Activated CD8-positive, alpha-beta T cell treated with anti-CD3 and anti-CD28 coated beads, Interleukin-2, amount 10 ng/mL, durations not matched to agents 7 days and 5 days (primary cell): ENCODE measurements at places on chromosomes 7 and 10.

GRCh38 chr7:115494529-115495147 is 535.9 kb downstream of the TFEC start:
- no peaks in the 10 kb centered on the region for H3K4me1 ChIP-seq
- H3K27me3 ChIP-seq, result no peaks in the 10 kb centered on the region
- no peak overlapping the region for H3K4me3 ChIP-seq
- H3K36me3 ChIP-seq, result no peaks in the 10 kb centered on the region
- no peak overlapping the region for H3K27ac ChIP-seq

GRCh38 chr10:105063796-105064195 is 422.7 kb downstream of the SORCS3 start:
- H3K36me3 ChIP-seq, result no peaks in the 10 kb centered on the region
- no peak for DNase-seq
- no peak overlapping the region for H3K27ac ChIP-seq
- no peak overlapping the region for H3K4me3 ChIP-seq
- no peaks in the 10 kb centered on the region for H3K4me1 ChIP-seq

GRCh38 chr10:62779487-62780248 is 24.9 kb upstream of the ADO start:
- no peak overlapping the region for H3K4me3 ChIP-seq
- peaks cover 2% of the 10 kb centered on the region for H3K36me3 ChIP-seq
- H3K27ac ChIP-seq, result no peak overlapping the region
- peaks cover 24% of the 10 kb centered on the region for H3K4me1 ChIP-seq
- DNase-seq, result peak; percentile 71

DNA sequence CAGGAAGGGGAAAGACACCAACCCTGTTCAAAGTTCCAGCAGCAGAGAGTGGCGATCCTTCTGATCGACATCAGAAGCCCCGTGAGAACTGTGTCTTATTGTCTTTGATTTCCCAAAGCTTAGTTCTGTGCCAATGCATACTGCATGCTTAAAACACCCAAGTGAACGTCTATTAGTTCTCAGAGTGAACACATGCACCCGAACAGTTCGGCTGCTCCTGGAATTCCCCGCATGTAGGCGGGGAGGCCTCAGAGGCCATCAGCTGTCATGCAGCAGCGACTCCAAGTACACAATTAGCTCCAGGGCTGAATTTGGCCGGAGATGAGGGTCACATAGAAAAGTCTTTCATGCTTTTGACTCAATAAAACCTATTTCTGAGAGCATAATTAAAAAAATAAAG is 276.9 kb downstream of the ZMYND11 start:
- no peaks in the 10 kb centered on the region for H3K36me3 ChIP-seq
- peaks cover 8% of the 10 kb centered on the region for H3K27me3 ChIP-seq

DNA sequence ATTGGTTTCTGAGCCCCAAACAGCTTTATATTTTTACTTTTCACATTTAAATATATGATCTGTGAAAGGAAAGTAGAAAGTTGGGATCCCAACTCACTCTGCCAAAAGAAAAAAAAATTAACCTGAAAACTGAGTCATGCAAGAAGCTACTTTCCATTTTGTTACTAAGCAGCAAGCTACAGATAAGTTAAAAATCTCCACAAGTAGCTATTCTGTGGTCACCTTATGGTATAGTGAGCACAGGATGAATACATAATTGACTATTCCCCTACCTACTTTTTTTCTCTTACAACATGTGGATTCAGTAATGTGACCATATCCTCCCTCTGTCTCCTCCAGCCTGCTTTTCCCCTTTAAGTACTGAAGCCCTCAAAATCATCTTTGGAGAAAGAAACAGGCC is 30.3 kb upstream of the CREB3L2 start:
- peaks cover 3% of the 10 kb centered on the region for H3K27me3 ChIP-seq
- no peaks in the 10 kb centered on the region for H3K4me1 ChIP-seq
- no peak for DNase-seq
- H3K36me3 ChIP-seq, result peaks cover 3% of the 10 kb centered on the region
- no peak overlapping the region for H3K27ac ChIP-seq
- no peak overlapping the region for H3K4me3 ChIP-seq
